ENCODE measurements at places on chromosomes 2 and 18.

DNA sequence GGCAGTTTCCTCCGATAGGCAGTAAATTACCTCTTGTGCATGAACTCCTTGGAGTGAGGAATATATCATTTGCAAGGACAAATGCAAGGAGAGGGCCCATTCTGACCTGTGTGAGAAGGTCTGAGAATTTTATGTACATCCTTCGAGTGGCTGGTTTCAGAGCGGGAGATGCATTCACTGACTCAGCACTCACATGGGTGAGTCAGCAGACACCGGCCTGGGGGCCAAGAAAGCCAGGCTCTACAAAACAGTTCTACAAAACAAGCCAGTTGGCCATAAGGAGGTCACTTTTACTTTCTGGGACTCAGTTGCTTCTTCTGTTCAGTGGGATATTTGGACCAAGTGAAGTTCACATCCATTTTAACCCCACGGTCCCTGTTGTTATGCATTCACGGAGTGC lies 35.3 kb downstream of the CYP26B1 start:
- DNase-seq: no peak

DNA sequence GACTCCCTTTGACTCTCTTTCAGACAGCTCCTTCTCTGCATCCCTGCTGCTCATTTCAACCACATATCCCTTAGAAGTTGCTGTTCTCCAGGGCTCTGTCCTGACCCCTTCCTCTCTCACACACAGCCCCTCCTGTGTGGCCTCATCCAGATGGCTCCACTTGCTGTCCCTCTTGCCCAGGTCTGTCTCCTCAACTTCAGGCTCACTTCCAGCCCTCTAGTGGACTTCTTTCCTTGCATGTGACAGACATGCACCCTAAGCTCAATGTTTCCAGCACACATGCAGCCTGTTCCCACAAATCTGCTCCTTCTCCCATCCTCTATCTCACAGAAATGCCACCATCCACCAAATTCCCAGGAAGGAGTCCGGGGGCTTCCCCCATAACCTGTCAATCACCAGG lies 9.0 kb upstream of the MRPL19 start:
- no peak for DNase-seq

- DNase-seq: peak; percentile 92
These were observed 307.6 kb downstream of the RIT2 start for GRCh38 chr18:42807887-42808286.

DNA sequence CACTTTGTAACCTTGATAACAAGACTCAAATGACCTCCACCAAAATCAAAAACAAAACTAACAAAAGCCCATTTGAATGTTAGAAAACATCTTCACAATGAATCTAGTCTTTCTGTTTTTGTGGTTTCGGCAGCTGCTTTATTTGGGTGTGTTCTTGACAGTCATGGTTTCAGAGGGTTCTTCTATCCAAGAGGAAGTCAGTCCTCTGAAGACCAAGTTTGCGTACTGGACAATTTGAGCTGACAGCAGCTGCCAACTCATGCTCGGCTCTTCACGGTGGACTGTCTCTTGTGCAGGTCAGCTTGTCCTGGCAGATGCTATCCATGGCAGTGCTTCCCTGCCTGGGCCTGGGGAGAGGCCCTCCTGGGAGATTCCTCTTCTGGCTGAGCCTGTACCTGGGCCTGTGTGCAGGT lies 91.0 kb downstream of the TMEM17 start:
- DNase-seq: no peak

DNA sequence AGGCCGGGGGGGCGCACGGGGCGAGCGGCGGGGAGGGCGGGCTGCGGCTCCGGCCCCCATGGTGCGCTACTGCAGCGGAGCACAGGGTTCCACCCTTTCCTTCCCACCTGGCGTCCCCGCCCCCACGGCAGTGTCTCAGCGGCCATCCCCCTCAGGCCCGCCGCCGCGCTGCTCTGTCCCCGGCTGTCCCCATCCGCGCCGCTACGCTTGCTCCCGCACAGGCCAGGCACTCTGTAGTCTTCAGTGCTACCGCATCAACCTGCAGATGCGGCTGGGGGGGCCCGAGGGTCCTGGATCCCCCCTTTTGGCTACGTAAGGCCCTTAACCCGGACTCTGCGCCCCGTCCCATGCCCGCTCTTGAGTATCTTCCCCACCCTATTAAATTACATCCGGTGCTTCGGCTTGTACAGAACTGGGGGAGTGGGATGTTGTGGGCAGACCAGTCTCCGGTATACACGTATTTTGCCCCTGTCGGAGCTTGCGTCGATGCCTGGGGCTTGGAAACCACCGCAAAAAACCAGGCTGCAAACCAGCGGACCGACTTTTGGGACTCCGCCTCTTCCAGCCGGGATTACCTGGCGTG lies 598 bp upstream of the WBP1 start:
- no peak for DNase-seq

DNA sequence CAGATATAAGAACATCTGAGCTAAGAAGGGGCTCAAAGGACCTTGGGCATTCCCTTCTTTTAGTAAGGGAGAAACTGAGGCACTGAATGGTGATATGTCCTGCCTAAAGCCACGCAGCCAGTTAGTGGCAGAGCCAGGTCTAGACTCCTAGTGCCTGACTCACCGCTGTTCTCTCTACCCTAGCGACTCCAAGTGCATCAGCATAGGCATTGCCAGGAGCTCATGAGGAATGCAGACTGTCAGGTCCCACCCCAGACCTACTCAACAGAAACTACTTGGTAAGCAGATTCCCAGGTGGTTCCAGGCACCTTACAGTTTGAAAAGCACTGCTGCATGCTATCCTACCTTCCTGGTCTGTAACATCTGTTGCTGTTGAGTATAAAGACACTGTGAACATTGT lies 158.9 kb downstream of the MSH2 start:
- no peak for DNase-seq

DNA sequence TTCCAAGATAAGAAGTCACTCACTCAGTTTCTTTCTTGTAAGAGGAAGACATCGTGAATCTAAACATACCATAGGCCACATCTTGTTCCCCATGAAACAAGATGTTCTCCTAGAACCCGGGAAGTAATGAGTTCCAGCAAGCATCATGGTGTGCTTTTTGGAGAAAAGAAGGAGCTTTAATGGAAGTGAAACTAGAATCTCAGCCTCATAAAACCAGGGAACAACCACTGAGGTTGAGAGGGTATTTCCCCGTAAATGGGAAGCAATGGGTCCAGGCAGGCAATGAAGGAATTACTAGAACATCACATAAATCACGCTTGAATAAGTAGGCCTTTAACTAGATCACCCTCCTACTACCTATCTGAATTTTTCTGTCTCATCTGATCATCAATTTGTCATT lies 40.3 kb downstream of the PSTPIP2 start:
- DNase-seq: no peak

- no peak for DNase-seq
These were observed 128.1 kb downstream of the ANTXR1 start for GRCh38 chr2:69141061-69141460.

GRCh38 chr18:52888014-52888413 lies 548.0 kb downstream of the DCC start:
- DNase-seq: peak; percentile 66

GRCh38 chr2:45218931-45219339 lies 209.7 kb upstream of the SIX2 start:
- no peak for DNase-seq

DNA sequence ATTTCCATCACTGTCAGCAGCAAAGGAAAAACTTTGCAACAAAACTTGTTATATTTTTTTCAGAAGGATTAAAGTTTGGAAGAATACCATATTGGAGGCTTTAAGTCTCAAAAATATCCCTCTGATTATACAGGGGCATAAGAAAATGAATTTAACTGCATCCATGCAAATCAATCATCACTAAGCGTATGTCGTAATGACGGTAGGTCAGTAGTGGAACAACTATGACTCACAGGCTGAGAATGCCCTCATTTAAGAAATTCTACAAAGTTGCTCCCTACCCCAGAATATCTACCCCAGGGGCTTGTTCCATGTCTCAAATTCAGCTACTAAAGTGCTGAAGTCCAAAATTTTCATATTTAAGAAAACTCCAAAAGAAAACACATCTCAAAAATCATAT lies 12.5 kb upstream of the NAB1 start:
- DNase-seq: peak; percentile 14

GRCh38 chr2:607172-607571 lies 70.0 kb downstream of the TMEM18 start:
- no peak for DNase-seq

All from NCI-H446 (cell line).